Cardiac septum (tissue), 1 donor: ENCODE measurements at places on chromosomes 11 and 22. TPM values are rescaled to one million over a fixed set of nuclear protein-coding genes. Genes with fewer than 3 reads are reported as not detected.

Gene MPST
- 33.5 TPM for total RNA-seq

Gene OR4C11
- not detected for total RNA-seq

Gene ZNF280A
- total RNA-seq: not detected

Gene HSCB
- 10.0 TPM for total RNA-seq

Gene PYGM
- 42.5 TPM for total RNA-seq

Gene HYLS1
- total RNA-seq: 2.3 TPM

Gene MICAL3
- total RNA-seq: 126 TPM

Gene SPON1
- 6.2 TPM for total RNA-seq

Gene HPX
- total RNA-seq: 0.27 TPM

Gene APOA5
- total RNA-seq: not detected

Gene UPB1
- 0.67 TPM for total RNA-seq

- no peak for DNase-seq
Observed at GRCh38 chr22:37823134-37823985, at the start of gene GALR3. Gene GALR3 (plus strand): TSS chr22:37823382. CDS start chr22:37823407, 25 bp downstream.

DNA sequence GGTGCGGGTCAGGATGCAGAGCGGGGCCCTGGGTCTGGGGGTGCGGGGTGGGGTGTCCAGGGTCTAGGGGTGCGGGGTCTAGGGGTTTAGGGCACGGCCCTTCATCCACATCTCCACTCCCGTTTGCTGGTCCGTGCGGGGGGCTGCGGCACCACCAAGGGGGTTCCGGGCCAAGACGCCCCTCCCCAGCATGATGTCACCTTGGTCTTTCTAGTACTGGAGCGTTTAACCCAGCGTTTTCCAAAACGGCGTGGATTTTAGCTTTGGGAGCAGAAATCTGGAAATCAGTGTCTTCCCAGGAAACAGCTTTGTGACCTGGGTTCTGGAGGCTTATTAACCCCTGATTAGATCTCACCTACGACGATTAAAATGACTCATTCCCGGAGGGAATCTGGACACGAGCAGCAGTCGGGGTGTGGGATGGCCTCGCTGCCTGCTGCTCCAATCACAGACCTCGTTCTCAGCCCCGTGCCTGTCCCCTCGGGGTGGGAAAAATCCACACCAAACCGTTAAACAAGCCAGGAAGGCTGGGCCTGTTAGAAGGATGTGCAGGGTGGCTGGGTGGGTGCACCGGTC, 759 bp downstream of the AP2A2 start:
- no peak for DNase-seq

DNA sequence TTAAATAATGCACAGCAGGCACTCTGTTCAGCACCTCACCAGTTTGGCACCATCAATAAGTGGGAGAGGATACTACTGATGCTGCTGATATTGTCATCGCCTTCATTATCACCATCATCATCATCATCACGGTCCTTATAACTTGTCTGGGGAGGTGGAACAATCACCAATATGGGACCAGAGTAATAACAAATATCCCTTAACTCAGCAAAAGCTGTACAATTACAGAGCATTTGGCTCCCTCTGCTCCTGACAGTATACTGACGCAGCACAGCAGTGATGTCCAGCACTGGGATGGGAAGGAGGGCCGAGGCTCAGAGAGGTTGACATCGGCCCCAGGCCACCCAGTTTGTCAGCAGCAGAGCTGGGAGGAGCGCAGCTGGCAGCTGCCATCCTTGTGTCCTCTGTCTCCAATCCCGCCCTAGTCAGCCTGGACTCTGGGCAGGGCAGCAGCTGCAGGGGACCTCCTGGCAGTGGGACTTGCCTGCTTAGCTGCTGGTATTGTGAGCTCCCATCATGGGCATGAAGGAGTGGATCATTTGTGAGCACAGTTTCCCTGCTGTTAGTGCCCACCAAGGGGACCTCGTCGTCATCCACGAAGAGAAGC, 90.0 kb downstream of the DHCR7 start:
- DNase-seq: no peak

DNA sequence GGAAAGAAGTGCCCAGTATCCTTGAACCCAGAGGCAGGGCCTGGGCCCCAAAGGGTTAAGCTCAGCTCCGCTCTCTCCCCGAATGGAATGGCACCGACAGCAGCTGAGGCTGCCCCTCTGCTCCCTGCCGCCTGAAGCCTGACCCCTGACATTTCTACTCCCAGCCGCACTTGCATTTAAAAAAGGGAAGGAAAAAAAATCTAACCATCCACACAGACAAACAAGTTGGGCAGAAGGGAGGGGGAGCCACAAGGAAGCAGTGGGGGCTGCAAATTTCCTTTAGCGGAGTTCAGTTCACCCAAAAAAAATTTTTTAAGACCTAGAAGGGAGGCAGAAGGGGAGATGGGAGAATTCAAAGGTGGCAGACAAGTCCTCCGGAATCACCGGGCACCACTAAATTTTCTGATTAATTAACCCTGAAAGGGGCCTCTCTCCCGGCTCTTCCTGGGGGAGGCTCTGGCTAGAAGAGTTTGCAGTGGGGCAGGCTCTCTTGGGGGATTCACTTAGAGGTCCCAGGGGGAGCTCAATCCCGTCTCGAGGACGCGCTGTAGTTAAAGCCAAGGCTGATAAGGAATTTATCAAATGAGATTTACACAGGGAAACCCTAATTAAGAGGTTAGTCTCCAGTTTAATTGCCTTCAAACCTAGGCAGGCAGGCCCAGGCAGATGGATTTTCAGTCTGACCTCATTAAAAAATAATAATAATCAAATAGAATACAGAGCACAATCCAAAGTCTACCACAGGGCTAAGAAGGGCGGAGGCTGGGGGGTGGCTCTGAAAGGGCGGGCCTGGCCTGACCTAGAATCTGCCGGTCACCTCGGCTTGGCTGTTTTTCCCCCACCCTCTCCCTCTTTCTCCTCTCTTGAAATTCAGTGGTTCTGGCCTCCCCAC, 25.6 kb downstream of the MN1 start:
- DNase-seq: no peak

DNA sequence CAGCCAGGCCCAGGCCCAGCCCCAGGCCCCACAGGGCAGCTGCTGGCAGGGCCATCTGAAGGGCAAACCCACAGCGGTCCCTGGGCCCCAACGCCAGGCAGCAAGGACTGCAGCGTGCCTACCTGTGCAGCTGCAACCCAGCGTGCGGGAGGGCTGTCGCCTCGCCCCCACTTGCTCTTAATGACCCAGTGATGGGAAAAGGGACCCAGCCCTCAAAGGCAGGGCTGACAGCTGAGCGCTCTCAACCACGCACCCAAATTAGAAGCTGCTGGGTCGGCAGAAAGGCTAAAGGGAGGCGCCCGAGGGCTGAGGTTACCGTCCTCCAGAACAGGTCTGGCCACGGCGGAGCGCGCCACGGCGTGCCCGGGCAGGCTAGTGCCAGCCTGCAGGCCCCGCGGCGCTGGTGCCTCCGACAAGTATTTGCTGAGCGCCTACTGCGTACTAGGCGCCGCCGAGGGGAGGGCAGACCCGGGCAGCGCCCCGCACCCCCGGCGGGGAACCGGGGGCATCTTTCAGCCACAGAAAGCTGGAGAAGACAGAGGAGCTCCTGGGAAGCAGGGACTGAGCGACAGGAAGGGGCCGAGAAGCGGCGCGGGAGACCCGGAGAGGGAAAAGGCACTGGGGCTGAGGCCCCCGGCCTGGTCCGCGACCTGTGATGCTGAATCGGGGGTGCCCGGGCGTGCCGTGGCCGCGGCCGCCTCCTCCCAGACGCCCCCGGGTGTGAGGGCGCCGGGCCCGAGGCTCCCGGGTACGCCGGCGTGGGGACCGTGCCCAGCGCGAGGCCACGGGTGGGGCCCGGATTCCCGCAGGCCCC, 773 bp downstream of the HRAS start:
- DNase-seq: no peak

- DNase-seq: no peak
Observed at GRCh38 chr11:102220728-102221467, 96.4 kb upstream of the BIRC3 start.

- DNase-seq: no peak
Observed at GRCh38 chr11:111762526-111762925, 3.7 kb downstream of the PPP2R1B start.

GRCh38 chr11:77866336-77866735, 45.4 kb downstream of the AAMDC start:
- no peak for DNase-seq

DNA sequence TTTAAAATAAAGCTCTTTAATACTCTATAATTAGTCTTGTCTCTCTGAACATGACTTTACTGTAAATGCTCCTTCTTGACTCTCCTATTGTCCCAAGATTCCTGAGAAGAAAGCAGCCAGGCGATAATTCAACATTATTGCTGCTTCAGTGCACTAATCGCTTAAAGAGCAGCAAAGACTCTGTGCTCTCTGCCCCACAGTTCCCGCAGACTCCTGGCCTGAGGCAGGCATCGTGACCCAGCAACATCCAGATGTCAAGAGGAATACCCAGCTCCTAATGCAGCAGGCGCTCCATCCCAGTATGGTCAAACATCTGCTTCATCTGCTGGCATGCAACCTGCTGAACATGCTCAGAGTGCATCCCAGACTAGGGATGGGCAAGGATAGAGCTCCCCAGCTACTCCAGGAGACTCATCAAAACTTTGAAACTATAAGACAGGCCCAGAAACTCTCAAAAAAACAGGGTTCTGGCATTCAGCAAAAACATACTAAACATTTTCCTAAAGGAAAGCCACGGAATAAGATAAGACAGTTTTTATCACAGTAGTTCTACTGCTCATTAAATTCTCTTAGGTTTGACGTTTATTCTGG, 270.0 kb downstream of the SOX6 start:
- DNase-seq: no peak

- DNase-seq: no peak
Observed at GRCh38 chr11:61516191-61516590, 7.6 kb downstream of the LRRC10B start.

GRCh38 chr22:25068707-25069106, 116.2 kb downstream of the KIAA1671 start:
- no peak for DNase-seq

DNA sequence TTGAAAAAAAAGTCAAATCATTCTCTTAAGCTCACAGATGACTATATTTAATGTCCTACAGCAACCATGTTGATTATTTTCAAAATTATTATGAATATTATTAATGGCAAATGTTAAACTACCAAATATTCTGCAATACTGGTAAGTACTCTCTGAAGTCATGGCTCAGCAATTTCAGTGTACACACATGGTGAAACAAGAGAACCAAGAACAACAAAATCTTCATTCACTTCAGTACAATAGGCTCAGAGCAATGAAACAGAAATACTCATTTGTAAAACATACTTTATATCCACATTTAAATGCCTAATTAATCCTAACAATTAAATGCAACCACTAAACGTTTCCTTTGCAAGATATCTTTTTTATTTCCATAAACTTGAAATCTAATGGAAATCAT, 347.2 kb downstream of the TTC28 start:
- DNase-seq: no peak

GRCh38 chr11:132648851-132649250, 883.5 kb downstream of the OPCML start:
- no peak for DNase-seq

DNA sequence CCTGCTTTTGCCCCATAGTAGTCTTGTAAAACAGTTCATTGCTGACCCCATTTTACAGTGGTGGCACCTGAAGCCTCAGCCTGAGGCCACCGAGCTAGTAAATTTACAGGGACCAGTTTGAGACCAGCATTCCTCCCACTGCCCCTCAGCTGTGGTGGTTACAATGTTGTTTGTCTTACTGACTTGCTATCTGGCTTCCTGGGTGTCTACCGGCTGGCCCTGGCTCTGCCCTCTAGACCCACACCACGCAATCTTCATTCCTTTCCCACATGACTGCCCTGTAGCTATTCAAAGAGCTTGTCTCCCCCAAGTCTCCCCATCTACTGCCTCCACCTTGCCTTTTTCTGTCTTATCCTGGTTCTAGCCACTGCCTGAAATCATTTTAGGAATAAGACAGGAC, 20.8 kb downstream of the PIK3IP1 start:
- peak; percentile 44 for DNase-seq

DNA sequence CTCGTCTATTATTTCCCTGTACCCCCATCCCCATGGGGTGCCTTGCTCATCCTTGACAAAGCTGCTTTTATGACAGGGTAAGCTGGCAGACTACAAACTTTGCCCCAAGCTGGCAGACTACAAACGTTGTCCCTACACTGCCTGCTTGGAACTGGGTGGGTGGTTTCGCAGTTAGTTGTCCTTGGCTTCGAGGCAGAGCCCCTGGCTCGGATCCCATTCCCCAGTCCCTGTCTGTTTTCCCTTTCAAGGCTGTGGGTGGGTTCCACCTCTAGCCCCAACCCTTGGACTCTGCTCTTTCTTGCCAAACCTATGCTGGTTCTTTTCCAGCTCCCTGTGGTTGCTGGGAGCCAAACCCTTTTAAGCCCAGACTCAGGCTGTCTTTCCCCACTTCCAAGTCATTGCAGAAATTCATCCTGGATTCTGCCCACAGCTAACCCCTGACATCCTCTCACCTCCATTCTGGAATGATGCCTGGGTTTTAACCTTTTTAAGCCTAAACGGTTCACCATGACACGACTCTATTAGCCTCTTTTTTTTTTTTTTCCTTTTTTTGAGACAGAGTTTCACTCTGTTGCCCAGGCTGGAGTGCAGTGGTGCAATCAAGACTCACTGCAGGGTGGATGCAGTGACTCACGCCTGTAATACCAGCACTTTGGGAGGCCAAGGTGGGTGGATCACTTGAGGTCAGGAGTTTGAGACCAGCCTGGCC, 9.2 kb upstream of the RBM14 start:
- peak; percentile 82 for DNase-seq

DNA sequence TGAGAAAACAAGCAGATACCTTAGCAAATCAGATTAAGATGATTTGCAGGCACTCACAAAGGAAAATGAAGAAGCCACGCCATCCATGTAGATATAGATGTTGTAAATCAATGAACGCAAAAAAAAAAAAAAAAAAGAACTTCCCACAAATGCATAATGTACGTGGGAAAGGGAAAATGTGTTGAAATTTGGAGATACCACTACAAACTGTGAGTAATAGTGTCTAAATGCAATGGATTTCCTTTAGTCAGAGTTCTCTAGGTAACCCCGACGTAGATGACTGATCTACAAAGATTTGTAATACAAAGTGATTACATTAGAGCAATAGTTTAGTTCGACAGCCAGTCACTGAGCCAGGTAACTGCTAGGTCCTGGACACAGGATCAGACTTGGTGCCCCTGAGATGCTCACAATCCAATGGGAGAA, 783 bp upstream of the ANKRD54 start:
- DNase-seq: no peak

- peak; percentile 94 for DNase-seq
Observed at GRCh38 chr11:73218106-73218829, at the start of gene P2RY2. Gene P2RY2 (plus strand): TSS chr11:73218281. CDS start chr11:73234160, 15,879 bp downstream.

- DNase-seq: no peak
Observed at GRCh38 chr11:118918128-118918685, 7.5 kb downstream of the BCL9L start.

DNA sequence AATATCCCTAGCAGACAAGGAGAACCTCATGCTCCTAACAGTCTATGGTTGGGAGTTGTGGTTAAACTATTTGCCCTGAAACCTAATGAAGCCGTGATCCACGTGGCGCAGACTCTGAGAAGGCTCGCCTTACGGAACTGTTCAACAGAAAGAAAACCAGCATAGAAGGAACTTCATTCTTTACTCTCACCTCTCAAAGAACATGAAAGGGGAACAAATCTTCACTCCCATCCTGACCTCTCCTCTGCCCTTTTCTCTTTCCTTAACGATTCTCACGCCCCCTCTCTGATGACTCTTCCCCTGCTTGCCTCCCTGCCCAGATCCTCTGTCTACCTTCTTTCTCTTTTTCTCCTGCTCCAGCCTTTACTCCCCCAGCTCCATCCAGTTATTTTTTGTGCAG, 54.2 kb downstream of the IRAG1 start:
- no peak for DNase-seq

GRCh38 chr22:33707581-33707980, 212.7 kb downstream of the LARGE1 start:
- no peak for DNase-seq
